ENCODE measurements at places on chromosomes 16 and 17.

DNA sequence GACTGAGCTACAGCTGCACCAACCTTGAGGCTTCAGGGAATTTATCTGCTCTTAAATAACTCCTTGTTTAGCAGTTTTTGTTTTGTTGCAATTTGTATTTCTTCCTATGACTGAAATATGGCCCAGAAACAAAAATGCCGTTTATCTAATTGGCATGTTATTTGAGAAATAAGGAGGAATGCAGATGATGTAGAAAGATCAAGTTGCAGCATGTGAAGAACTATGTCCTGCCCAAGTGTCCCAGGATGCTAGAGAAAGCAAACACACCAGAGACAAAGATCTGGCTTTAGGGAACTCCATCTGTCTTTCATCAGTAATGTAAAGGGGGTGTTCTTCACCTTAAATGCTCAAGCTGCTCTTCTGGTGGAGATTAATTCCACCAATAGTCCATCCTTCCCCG, 29.7 kb downstream of the USP31 start:
- H3K36me3 ChIP-seq: no peaks in the 10 kb centered on the region
- H3K27me3 ChIP-seq: no peaks in the 10 kb centered on the region
- no peak overlapping the region for H3K4me3 ChIP-seq
- DNase-seq: no peak

DNA sequence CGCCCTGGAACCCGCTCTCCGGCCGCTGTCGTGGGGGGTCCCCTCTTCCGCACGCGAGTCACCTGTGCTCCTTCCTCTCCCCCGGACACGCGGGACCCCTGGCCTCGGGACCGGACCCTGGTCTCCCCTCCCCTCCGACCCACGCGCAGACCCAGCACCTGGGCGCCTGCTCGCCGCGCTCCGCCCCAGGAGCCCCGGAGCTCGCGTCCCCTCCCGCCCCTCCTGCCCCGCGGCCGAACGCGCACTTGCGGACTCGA, 762 bp downstream of the RAB40B start:
- DNase-seq: no peak
- no peak overlapping the region for H3K27ac ChIP-seq
- no peaks in the 10 kb centered on the region for H3K27me3 ChIP-seq

DNA sequence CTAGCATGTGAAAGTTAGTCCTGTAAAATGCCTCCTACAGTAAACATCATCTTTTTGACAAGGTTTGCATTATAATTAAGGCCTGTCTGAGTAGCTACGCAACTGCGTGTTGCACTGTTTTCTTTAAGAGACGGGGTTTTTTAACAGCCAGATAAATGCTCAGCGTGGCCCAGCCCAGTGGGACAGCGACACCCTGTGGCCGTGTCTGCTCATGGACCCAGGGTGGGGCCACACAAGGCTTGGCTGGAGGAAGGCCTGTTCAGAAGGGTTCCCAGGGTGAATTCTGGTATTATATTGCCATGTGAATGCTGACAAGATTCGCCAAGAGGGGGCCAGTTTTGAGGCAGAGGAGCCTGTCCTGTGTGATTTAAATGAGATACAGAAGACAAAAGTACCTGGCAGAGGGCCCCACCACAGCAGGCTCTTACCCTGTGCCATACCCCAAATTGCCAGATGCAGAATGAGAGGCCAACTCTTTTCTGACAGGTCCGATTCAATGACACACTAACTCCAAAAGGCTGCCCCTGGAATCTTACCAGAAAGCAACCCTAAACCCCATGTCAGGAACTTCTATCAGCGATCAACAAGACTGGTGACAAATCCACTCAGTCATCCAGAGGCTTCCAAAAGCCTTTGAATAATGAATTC, 65.9 kb upstream of the IRX6 start:
- H3K4me1 ChIP-seq: no peaks in the 10 kb centered on the region
- H3K4me3 ChIP-seq: no peak overlapping the region
- H3K27ac ChIP-seq: no peak overlapping the region
- DNase-seq: no peak

- no peak overlapping the region for H3K4me3 ChIP-seq
- H3K27ac ChIP-seq: no peak overlapping the region
- H3K4me1 ChIP-seq: no peaks in the 10 kb centered on the region
- no peaks in the 10 kb centered on the region for H3K27me3 ChIP-seq
Observed at GRCh38 chr17:79534851-79535727, 75.8 kb downstream of the RBFOX3 start.

- no peak overlapping the region for H3K4me3 ChIP-seq
- no peaks in the 10 kb centered on the region for H3K4me1 ChIP-seq
- no peak overlapping the region for H3K27ac ChIP-seq
Observed at GRCh38 chr16:21053590-21053989, 97.1 kb downstream of the DNAH3 start.

- H3K4me3 ChIP-seq: no peak overlapping the region
- no peak overlapping the region for H3K27ac ChIP-seq
- DNase-seq: no peak
- H3K4me1 ChIP-seq: no peaks in the 10 kb centered on the region
Observed at GRCh38 chr16:60206516-60206915, 1472.4 kb upstream of the GOT2 start.

Data from prostate gland (tissue), 2 donors.